ENCODE measurements at places on chromosomes 6 and 20. TPM values are rescaled to one million over a fixed set of nuclear protein-coding genes. Genes with fewer than 3 reads are reported as not detected.

CRISP3 gene
- total RNA-seq = not detected

UFL1 gene
- total RNA-seq = 7.3 TPM

PRRC2A gene
- total RNA-seq = 90.3 TPM

HRH3 gene
- not detected for total RNA-seq
